ENCODE measurements at places on chromosomes 11 and 22. TPM values are rescaled to one million over a fixed set of nuclear protein-coding genes. Genes with fewer than 3 reads are reported as not detected.

Gene ART1
- total RNA-seq = not detected

DNA sequence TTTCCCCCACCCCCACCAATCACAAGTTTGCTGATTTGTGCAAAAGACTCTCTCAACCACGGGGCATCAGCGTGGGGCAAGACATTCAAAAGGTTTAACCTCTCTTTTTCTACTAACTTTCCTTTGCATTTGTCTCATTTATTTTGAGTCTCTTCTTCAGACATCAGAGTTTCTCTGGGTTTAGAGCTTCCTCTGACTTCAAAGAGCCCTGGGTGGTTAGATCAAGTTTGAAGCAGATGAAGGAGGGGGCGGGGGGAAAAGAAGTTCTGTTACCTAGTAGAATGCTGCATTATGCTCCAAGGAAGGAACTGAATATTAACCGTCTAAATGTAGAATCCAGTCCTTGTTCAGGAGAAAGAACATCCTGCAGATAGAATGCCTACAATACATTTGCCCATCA is 24.5 kb downstream of the GAS2 start:
- peaks cover 6% of the 10 kb centered on the region for H3K4me1 ChIP-seq
- no peaks in the 10 kb centered on the region for H3K27me3 ChIP-seq
- peak; percentile 60 for DNase-seq

- H3K27ac ChIP-seq = no peak overlapping the region
- no peak overlapping the region for H3K4me3 ChIP-seq
- peak; percentile 73 for DNase-seq
- no peaks in the 10 kb centered on the region for H3K36me3 ChIP-seq
These were observed 99.4 kb upstream of the BLID start for GRCh38 chr11:122215244-122215992.

Gene JAM3
- 4.7 TPM for total RNA-seq

Gene OR8D1
- total RNA-seq = not detected

Gene NEFH
- total RNA-seq = 7.9 TPM

DNA sequence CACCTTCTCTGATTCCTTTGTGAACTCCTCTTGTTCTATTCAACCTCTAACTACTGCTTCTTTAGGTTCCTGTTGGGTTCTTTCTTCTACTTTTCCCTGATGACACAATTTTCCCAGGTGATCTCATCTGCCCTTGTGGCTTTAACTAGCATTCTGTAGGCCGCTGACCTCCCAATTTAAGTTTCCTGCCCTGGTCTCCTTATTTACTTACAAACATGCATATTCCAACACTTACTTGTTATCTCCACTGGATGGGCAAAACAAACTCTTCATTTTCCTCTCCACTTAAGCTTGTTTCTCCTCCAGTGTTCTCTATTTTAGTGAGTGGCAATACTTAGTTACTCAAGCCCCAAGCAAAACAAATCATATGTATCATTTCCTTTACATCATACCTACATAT is 734.5 kb downstream of the METTL15 start:
- H3K4me3 ChIP-seq = no peak overlapping the region
- no peak for DNase-seq
- no peak overlapping the region for H3K27ac ChIP-seq
- no peaks in the 10 kb centered on the region for H3K36me3 ChIP-seq

Gene RTCB
- 105 TPM for total RNA-seq

DNA sequence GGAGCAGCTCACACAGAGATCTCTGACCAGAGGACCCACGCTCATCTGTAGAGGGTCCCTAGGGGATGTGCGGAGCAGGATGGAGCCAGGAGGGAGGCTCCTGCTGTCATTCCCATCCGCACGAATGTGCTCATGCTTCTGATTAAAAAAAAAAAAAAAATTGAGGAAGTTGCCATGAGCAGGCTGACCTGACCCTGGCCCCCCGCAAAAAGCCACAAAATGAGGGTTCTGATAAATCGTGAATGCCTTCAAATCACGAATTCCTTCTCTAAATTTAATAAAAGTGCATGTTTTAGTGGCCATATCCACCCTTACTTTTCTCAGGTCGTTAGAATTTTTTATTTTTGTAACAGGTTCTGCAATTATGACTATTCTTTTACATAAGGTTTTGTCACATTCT is 378.2 kb downstream of the OPCML start:
- H3K36me3 ChIP-seq = no peaks in the 10 kb centered on the region
- H3K27me3 ChIP-seq = peaks cover 4% of the 10 kb centered on the region
- no peak overlapping the region for H3K4me3 ChIP-seq
- no peak overlapping the region for H3K27ac ChIP-seq
- H3K4me1 ChIP-seq = no peaks in the 10 kb centered on the region

DNA sequence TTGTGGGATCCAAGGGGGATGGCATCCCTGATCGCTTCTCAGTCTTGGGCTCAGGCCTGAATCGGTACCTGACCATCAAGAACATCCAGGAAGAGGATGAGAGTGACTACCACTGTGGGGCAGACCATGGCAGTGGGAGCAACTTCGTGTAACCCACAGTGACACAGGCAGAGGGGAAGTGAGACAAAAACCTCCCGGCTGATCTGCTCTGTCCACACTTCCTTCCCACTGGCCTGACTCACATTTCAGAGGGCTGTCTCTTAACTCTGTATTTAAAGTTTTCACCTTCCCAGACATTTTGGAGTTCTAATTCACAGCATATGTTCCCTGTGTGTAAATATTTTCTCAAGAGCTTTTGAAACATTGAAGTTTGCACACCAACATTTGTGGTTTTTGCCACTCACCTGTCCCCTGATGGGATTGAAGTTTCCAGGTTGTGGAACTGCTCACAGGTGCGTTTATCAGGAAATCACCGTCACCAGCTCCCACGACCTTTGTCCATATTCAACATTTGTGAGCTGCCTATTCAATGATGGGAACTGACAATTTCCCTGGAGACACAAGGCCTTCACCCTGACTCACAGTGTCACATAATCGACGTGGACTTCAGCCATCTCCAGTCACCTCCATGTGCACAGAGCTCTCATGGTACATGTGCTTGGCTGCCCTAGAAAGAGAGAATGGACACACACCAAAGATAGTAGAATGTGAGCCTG is 99.2 kb downstream of the VPREB1 start:
- no peaks in the 10 kb centered on the region for H3K4me1 ChIP-seq
- H3K36me3 ChIP-seq = no peaks in the 10 kb centered on the region
- DNase-seq = no peak
- H3K27ac ChIP-seq = no peak overlapping the region
- H3K4me3 ChIP-seq = no peak overlapping the region
- peaks cover 29% of the 10 kb centered on the region for H3K27me3 ChIP-seq

DNA sequence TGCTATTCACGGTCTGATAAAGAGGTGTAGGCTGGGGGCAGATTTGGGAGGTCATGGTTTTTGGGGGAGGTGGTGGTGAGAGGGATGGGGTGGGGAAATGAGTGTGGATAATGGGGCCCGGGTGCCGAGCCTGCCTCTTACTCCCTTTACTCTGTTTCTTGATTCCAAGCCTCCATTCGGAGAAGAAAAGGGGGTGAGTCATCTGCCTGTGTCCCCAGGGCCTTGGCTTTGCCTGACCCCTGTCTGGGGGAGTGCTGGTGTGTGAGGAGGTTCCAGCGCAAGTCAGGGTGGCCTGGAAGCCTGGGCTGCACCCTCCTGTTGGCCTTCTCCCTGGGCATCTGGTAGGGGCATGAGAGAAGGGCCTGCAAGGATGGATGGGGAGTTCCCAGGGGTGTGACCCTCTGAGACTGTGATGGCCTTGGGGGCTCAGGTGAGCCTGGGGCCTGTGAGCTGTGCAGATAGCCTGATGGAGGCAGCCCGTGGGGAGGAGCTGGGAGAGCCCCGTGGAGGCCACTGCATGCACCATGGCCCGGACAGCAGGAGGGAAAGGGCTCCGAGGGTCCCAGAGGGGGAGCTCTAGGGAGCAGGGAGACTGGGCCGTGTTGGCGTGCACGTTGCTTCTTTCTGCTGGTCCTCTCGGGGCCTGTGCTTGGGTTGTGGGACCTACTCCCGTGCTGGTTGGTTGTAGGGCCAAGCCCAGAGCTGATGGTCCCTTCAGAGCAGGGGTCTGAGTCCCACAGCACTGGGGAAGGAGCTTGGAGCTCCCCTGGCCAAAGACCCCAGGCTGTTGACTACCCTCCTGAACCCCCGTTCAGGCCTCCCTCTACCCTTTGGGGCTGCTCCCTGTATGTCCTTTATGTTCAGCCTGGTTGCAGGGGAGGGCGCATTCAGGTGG is 26.3 kb upstream of the ACR start:
- H3K36me3 ChIP-seq = no peaks in the 10 kb centered on the region
- H3K4me3 ChIP-seq = no peak overlapping the region
- DNase-seq = no peak
- H3K27ac ChIP-seq = no peak overlapping the region

DNA sequence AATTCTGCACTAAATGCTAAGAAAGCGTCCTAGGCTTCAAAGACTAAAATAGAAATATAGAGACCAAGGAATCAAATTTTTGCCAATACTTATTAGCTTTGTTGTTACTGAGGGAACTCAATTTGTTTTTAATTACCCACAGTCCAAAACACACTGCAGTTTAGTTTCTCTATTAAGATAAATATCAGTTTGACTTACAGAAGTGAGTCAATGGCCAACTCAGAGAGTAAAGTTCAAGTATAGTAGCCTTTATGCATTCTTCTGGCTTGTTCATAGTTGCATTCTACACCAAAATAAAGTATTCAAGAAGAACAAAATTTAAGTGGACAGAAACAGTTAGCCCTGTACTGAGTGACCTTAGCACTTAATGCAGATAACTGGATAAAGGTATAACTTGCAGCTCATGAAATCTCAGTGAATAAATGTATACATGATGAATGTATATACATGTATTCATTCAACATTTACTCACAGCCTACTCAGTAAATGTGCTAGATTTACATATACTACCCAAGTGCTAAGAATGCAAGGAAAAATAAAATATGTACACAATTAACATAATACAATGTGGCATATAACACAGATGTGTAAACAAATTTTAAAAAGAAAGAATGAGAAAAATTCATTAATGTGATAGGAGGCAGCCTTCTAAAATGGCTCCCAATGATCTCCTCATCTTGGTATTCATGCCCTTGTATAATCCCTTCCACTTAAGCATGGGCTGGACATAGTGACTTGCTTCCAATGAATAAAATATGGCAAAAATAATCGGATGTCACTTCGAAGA is 9.7 kb upstream of the RNF141 start:
- H3K27ac ChIP-seq = no peak overlapping the region
- peaks cover 37% of the 10 kb centered on the region for H3K27me3 ChIP-seq
- no peaks in the 10 kb centered on the region for H3K4me1 ChIP-seq
- no peaks in the 10 kb centered on the region for H3K36me3 ChIP-seq

Gene FAM180B
- total RNA-seq = 0.19 TPM

DNA sequence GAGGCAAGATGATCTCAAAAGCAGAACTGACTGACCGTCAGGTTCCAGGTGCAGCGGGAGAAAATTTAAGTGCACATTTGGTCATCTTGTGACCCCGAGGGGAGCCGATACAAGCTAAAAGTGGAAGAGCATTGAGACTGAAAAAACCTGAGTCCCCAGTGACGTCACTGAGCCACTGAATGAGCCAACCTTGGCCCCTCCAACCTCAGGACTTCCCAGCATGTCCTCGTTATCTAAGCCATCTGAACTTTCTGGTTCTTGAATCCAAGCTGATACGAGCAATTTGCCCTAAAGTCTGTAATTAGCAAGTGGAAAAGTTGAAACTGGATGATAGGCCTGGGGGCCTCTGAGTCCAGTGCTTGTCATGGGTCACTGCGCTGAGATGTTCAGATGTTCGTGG is 51.1 kb upstream of the ISX start:
- no peak for DNase-seq
- no peaks in the 10 kb centered on the region for H3K4me1 ChIP-seq
- no peak overlapping the region for H3K4me3 ChIP-seq
- H3K27ac ChIP-seq = no peak overlapping the region
- H3K27me3 ChIP-seq = no peaks in the 10 kb centered on the region
- no peaks in the 10 kb centered on the region for H3K36me3 ChIP-seq

DNA sequence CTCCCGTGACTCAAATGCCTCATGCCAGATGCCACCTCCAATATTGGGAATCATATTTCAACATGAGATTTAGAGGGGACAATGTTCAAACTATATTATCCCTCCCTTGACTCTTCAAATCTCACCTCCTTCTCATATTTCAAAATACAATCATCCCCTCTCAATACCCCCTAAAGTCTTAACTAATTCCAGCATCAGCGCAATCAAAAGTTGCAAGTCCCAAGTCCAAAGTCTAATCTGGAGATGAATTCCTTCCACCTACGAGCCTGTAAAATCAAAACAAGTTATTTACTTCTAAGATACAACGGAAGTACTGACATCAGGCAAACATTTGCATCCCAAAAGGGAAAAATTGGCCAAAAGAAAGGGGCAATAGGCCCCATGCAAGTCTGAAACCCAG is 67.2 kb upstream of the SC5D start:
- H3K36me3 ChIP-seq = no peaks in the 10 kb centered on the region
- H3K4me1 ChIP-seq = no peaks in the 10 kb centered on the region
- H3K27me3 ChIP-seq = peaks cover 15% of the 10 kb centered on the region
- no peak for DNase-seq

Gene SEPTIN5
- total RNA-seq = 1.4 TPM

GRCh38 chr11:1656670-1657069 is 27.1 kb downstream of the KRTAP5-5 start:
- H3K4me3 ChIP-seq = no peak overlapping the region
- no peak for DNase-seq
- H3K4me1 ChIP-seq = no peaks in the 10 kb centered on the region
- H3K27me3 ChIP-seq = peaks cover 25% of the 10 kb centered on the region
- no peak overlapping the region for H3K27ac ChIP-seq
- no peaks in the 10 kb centered on the region for H3K36me3 ChIP-seq

- no peak overlapping the region for H3K27ac ChIP-seq
- no peaks in the 10 kb centered on the region for H3K36me3 ChIP-seq
- no peak for DNase-seq
- H3K27me3 ChIP-seq = peaks cover 37% of the 10 kb centered on the region
- H3K4me1 ChIP-seq = no peaks in the 10 kb centered on the region
- no peak overlapping the region for H3K4me3 ChIP-seq
These were observed 7.9 kb downstream of the C11orf96 start for GRCh38 chr11:43950311-43950855.

Gene MDK
- total RNA-seq = 7.1 TPM

Gene SCGB2A2
- total RNA-seq = not detected

Gene GGTLC2
- not detected for total RNA-seq

Gene TRIM29
- total RNA-seq = not detected

Gene NPAS4
- total RNA-seq = not detected

GRCh38 chr11:10320736-10321465 is 16.0 kb downstream of the ADM start:
- H3K36me3 ChIP-seq = no peaks in the 10 kb centered on the region
- H3K27me3 ChIP-seq = peaks cover 14% of the 10 kb centered on the region
- no peak for DNase-seq
- H3K4me1 ChIP-seq = peaks cover 30% of the 10 kb centered on the region

GRCh38 chr11:16985297-16985696 is 28.9 kb downstream of the PLEKHA7 start:
- no peak overlapping the region for H3K4me3 ChIP-seq
- H3K27ac ChIP-seq = no peak overlapping the region
- no peaks in the 10 kb centered on the region for H3K36me3 ChIP-seq
- H3K27me3 ChIP-seq = no peaks in the 10 kb centered on the region
- DNase-seq = no peak
- peaks cover 32% of the 10 kb centered on the region for H3K4me1 ChIP-seq

Gene SCN4B
- 0.07 TPM for total RNA-seq

Measured in activated CD4-positive, alpha-beta T cell treated with anti-CD3 and anti-CD28 coated beads, Interleukin-2, amount 10 ng/mL, durations not matched to agents 24 days and 14 days (primary cell).